ENCODE measurements at places on chromosomes 3 and 15.

DNA sequence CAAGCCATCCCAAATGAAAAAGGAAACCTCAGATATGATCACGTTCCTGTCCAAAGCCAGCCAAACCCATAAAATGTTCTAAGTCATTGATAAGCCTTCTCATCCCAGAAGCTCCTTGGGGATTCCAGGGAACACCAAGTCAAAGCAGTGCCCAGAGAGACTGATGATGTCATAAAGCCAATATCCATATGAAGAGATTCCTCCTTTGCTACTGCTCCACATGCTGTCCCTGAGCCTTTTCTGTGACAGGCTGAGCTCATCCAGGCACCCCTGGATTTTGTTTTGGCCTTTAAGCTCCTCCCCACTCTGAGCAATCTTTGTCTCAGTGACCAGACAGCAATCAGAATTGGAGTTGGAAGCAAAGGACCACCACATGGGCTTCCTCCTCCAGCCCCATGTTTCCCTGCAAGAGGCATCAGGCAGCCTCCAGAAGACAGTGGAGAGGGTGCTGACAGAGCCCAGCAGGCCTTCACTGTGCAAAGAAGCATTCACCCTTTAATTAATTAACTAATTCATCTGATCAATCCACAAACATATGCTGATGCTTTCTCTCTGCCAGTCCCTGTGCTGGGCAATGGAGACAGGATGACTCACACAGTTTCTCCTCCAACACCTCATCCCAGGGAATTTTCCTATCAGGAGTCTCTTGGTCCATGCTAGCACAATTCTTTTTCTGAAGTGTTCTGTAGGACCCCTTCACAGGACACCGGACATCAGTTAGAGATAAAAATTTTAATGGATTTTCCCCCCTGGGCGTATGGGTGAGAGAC is 25.0 kb downstream of the MEX3B start:
- no peak for DNase-seq

DNA sequence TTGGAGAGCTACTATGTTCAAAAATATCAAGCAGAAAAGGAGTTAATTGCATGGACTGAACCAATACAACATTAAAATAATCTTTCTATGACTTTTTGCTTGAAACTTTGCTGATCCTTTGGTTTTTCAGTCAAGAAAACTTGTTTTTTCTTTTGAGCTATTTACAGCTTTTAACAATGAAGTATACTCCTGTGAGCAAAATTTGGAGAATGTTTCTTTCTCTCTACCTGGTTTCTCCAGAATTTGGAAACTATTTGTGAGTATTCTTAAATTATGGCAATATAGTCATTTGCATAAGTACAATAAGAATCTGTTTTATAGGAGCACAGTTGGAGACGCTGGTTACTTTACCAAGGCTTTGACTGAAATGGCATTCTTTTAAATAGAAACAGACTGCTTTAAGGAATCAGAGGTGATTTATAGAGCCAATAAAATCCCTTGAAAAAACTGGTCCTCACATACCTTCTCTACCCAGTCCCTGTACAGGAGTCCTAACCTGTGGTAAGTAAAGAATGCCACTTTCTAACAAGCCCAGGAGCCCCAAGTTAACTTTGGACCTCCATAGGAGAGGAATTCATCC is 127.4 kb downstream of the PLCH1 start:
- no peak for DNase-seq

DNA sequence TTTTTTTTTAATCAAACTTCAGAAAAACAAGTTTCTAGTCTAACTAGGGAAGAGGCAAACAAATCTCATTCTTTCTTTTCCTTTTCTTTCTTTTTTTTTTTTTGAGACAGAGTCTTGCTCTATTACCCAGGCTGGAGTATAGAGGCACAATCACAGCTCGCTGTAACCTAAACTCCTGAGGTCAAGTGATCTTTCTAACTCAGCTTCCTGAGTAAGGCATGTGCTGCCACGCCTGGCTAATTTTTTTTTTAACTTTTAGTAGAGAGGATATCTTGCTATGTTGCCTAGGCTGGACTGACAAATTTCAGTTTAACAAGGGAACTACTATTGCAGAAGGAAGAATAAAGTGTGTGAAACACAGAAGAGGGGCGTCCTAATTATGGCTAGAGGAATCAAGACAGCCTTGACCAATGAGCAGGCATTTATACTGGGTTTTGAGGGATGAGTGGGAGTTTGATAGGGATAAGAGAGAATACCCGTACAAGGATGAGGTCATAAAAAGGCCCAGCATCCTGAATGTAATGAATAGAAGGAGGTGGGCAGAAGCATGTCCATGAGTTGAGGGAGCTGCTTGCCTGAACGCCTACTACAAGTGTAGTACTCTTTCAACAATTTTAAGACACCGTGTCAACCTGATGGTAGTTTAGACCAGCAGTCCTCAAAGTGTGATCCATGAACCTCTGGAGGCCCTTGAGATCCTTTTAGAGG is 6.7 kb upstream of the ZFAND6 start:
- DNase-seq = no peak

GRCh38 chr15:31214864-31215489 is 111.7 kb upstream of the KLF13 start:
- peak; percentile 80 for DNase-seq

DNA sequence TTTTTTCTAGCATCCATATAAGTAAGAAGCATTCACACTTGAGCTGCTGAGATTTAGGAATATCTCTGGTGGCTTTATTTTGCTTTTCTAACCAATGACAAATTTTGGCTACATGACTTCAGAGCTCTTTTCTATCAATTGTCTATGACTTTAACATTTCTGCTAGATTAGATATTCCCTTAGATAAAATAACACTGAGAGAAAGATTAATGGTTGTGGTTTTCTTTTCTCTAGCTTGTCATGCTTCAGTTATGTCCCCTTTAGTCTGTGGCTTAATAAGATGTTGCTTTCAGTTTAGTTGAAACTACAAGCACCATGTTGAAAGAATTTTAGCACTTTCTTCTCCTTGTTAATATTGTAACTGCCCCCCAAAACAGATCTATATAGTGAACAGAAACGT is 665.6 kb upstream of the CCDC54 start:
- no peak for DNase-seq

GRCh38 chr3:121690777-121691405 is 30.2 kb upstream of the HCLS1 start:
- DNase-seq = peak; percentile 3

GRCh38 chr3:54905261-54905888 is 22.5 kb downstream of the LRTM1 start:
- no peak for DNase-seq

- no peak for DNase-seq
These were observed 196.0 kb upstream of the BCL6 start for GRCh38 chr3:187941135-187941847.

- DNase-seq = no peak
These were observed 44.1 kb downstream of the C3orf20 start for GRCh38 chr3:14719006-14719405.

- DNase-seq = no peak
These were observed 52.4 kb downstream of the PRKCI start for GRCh38 chr3:170274641-170275040.

DNA sequence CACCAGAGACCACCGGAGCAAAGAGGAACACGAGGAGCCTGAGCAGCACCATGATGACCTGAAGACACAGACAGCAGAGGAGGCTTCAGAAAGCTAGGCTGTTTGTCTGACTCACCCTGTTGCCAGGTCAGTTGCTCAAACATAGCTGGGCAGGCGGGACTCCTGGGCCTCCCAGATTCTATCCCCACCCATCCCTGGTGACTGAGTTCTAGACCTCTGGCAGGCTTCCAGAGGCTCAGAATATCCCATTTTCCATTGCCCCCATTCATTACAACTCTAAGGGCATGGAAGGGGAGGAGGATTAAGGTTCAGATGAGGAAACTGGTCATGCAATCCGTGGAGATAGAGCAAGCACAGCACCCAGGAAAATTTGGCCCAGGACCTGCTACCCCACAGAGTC is at the start of gene CDHR4:
Gene CDHR4, minus strand, starts transcription at position 113 of the 400 bp plus-strand sequence. Its CDS starts 61 bp downstream, at position 52.
- peak; percentile 83 for DNase-seq

- DNase-seq = no peak
These were observed 165.4 kb upstream of the P2RY1 start for GRCh38 chr3:152669560-152669959.

GRCh38 chr3:52533623-52534280 is at the start of gene NT5DC2:
Gene NT5DC2, minus strand, starts transcription at chr3:52533857. Its CDS starts 120 bp downstream, at chr3:52533737.
- DNase-seq = peak; percentile 68

DNA sequence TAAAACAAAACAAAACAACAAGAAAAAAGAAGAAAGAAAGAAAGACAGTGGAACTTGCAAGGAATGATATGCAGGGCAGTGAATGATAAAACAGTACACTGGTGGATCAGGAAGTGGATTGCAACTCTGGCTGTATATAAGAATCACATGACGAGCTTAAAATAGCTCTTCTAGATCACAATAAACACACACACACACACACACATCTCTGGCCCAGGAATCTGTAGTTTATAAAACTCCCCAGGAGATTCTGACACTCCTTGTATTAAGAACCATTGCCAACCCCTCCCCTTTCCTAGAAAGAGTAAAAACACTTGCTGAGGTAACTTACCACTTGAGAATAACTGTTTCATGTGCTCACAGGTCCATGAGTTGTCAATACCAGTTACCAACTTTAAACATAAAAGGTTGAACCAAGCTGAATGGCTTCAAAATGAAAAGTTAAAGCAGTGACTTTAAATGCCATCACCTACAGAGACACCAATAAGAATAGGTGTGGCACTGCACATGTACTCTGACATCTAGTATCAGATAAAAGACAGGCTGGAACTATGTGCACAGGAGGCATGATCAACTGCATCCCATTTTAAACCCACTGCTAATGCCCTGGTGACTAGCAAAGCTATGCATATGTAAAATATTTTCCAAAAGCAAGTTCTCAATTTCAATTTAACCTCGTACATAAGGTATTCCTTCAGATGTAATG is 3.9 kb downstream of the CPOX start:
- DNase-seq = peak; percentile 11

DNA sequence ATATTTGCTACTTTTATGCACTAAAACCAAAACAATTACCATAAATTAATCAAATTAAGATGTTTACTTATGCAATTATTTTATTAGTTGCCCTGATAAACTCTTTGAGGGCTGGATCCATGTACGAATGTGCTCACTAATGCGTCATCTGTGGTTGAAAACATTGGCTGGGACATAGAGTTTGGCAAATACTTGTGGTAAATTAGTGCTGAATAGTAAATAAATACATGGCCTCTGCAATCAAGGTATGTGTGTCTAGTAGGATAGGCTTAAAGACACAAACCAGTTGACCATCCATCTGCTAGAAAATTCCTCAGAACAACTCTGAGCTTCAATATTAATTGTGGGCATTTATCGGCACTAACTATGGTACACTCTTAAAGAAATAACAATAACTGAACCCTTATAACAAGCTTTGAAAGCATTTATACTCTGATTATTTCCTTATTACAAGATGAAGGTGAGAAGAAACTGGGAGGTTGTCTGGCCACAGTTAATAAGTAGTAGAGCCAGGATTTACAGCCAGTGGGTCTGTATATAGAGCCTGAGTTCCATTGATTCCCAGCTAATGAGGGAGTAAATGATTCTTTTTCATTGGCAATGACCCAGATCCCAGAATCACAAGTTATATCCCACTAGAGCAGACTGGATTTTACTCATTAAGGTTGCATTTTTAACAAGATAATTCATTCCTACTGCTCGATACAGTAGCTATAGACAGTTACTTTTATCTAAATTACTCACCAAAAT is 169.5 kb upstream of the CNTN6 start:
- no peak for DNase-seq

- DNase-seq = no peak
These were observed 423.4 kb downstream of the MAGI1 start for GRCh38 chr3:65615329-65615728.

DNA sequence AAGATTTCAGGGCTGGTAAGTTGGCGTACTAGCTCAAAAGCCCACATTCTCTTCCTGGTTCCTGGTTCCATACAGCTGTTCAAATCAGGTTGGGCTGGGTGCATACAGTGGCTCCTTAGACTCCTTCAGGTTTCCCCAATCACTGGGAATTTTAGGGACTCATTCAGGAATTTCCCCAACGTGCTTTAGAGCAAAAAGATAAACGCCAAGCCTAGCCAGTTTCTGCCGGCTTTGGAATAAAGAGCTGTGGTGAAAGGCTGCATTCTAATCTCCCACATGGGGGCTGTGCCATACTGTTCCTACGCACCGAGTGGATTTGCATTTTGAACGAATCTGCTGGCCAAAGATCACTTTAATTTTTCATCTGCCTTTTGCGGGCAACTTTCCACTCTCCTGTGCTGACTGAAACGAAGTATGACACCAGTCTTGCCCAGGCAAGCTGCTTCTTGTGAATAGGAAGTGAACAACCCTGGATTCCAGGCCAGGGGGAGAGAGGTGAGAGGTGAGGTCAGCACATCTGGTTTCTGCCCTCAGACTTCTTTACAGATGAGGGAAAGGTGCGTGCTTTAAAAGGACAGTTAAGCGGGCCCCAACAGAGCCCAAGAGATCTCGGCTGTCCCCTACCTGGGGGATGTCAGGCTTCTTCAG is 184.2 kb upstream of the PDZRN3 start:
- no peak for DNase-seq

GRCh38 chr15:76235186-76235826 is 76.0 kb downstream of the ETFA start:
- peak; percentile 36 for DNase-seq

GRCh38 chr3:102114264-102114979 is 265.1 kb downstream of the NFKBIZ start:
- no peak for DNase-seq

GRCh38 chr3:66675366-66675765 is 174.5 kb upstream of the LRIG1 start:
- DNase-seq = no peak

GRCh38 chr3:13077431-13078162 is 4.4 kb upstream of the IQSEC1 start:
- DNase-seq = peak; percentile 13
